ENCODE measurements at places on chromosomes 5 and 9.

DNA sequence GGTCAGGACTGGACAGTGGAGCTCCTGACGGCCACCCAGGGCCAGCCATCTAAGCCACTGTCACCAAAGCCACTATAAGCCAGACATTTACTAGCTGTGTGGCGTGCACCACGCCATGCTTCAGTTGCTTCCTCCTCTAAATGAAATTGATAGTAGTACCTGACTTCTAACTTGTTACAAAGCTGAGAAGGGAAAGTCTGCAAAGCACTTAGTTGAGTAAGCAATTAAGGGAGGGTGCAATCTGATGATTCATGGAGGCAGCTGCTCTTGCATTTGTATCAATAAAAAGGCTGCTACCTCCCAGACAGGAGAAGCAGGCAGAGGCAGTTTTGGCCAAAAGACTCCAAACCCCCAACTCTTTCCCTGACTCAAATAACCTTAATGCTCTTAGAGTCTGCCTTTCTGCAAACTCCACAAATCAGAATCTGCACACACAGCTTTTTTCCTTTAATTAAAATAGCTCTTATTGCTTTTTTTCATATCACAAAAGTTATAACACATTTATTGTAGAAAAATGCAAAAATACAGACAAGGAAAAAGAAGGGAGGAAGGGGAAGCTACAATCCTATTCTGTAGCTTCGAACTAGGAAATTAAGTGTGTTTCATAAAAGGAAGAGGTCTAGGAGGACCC, 19.3 kb upstream of the RAPGEF1 start:
- DNase-seq: no peak

GRCh38 chr9:72791436-72791835, 161.4 kb downstream of the ALDH1A1 start:
- DNase-seq: no peak

DNA sequence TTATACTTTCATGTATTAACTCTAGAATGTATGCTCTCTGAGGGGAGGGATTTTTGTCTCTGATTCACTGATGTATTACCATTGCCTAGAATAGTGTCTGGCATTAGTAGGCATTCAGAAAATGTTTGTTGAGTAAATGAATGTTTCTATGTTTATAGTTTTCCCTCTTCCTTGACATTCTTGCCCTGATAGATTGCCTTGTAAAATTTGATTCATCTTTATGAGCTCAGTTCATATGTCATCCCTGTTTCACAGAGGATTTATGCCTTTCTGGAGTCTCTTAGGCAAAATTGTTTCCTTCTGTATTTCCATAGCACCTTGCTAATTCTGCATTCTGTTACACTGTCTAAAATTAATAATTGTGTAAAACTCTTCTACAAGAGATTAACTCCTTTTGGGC, 72.3 kb downstream of the RASA1 start:
- no peak for DNase-seq

DNA sequence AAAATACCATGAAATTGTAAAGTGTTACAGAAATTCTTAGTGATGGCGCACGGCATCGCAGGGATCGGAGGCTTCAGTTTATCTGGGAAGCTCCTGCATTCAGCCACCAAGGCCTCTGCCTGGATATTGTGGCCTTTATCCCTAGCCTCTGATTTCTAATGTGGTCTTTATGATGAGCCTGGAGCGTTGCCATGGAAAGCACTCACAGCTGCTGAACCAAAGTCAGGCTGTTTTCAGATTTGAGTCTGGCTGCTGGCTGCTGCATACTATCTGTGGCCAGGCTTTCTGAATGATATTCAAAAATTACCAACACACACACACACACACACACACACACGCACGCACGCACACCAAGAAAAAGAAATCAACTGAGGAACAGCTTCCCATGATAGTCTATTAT, 101.1 kb upstream of the ZNF366 start:
- peak; percentile 87 for DNase-seq

DNA sequence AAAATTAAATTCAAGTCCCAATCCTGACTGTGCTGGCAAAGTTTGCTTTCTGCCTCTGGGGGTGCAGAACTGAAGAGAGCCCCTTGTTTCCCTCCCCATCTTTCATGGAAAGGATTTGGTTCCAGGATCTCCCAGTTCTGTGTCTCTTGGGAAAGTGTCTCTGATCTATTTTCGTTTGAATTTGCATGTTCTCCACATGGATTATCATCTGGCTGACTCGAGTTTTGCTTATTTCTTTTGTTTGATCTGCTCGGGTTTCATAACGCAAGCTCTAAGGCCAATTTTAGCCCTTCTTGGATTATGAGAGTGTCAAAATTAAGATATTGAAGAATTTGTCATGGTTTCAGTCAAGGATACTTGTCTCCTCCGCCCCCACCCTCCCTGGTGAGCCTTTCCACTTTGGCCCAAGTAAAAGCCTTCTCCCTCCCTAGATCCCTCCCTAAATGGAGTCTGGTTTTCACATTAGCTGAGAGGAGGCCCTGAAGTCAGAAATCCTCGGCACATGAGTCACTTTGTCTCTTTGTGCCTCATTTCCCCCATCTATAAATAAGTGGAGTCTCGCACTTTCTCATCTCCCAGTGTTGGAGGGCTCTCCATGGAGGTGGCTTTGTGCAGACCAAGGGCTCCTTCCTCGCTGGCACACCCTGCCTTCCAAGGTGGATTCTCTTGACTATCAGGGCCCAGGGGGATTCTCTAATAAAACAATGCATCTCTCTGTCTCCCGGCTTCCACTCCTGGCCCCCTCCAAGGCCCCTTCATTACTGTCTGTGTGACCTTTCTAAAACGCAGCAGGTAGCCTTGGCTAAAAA, 17.3 kb downstream of the ADRB2 start:
- DNase-seq: no peak

- no peak for DNase-seq
Measured at GRCh38 chr9:116716438-116716837, 29.3 kb downstream of the TRIM32 start.

DNA sequence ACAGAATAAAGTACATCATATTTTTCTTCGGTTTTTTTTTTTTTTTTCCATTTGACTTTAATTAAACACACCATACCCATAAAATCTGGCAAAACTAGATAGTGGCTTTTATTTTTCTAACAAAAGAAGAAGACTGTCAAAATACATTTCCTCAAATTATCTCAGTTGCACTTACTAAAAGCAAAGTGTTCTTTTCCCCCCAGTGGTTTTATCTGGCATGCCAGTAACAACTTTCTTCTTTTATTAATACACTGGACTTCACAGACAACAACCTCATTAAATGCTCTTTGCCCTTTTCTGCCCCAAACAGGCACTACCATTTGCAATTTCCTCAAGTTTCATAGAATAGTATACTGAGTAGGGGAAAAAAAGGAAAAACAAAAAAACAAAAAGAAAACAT, 1792.3 kb downstream of the EFNA5 start:
- no peak for DNase-seq

DNA sequence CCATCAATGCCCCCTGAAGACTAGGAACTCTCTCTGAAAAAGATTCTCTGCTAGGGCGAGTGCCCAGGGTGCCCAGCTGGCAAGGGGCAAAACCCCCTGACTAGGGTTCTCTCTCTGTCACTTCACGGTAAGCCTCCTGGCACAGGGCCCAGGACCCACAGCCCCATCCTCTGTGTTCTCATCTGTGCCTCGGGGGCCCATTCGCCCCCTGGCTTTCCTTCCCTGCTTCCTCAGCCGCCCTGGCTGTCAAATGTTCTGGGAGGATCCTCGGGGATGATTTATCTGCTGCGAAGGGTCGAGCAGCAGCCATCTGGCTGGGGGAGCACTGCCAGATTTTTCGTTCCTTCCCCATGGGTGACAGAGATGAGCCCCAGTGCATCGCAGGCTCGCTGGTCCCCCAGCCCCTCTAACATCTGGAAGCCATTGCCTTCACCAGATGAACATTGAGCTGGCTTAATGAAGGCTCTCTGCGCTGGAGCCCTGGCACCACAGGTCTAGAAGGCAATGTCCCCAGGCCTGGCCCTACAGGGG, 24.2 kb downstream of the HMCN2 start:
- peak; percentile 70 for DNase-seq

DNA sequence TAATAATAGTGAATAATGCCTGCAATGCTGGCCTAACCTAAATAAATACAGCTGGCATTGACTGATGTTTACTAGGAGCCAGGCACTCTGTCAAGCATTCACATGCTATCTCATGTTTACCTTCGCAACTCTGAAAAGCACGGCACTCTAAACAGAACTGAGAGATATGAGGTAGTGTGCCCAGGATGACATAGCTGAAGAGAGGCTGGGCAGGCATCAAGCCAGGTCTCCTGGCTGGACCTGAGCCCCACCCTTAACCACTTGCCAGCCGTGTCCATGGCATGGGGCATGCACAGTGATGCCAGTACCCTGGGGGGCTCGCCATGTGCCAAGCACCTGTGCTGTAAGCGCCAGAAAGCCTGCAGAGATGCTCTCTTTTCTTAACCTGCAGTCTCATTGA, 119.4 kb upstream of the MVB12B start:
- no peak for DNase-seq

- no peak for DNase-seq
Measured at GRCh38 chr5:140546851-140547507, 483 bp upstream of the EIF4EBP3 start.

DNA sequence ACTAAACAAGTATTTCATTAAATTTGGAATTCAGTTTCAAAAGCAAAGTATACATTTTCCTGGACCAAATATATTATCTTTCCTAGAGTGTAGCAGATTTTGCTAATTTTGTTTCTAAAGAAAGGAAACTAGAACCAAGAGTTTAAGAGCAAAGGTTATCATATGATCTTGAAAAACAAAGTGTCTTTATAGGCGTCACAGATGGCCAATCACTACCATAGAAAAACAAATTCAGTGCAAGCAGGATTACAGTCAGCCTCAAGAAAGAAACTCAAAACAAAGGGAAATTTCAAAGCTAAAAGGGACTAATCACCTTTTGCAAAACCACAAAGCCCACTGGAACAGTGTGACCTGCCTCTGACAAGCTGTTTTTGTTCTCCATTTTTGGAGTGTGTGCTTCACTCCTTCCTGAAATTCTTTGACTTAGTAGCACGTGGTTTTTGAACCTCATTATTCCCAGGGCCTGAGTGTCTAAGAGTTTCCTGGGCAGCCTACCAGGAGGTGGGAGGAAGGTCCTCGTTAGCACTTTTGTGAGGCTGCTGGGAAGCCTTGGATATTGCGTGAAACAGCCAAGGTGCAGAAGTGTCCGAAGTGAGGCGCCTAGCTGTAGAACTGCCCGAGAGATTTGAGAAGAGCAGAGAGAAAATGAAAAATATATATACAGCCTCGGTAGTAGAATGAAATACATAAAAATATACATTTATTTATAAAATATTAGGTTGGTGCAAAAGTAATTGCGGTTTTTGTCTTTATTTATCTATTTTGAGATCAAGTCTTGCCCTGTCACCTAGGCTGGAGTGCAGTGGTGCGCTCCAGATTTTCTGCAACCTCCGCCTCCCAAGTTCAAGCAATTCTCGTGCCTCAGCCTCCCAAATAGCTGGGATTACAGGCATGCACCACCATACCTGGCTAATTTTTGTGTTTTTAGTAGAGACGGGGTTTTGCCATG, 246.1 kb downstream of the MARCHF11 start:
- no peak for DNase-seq

DNA sequence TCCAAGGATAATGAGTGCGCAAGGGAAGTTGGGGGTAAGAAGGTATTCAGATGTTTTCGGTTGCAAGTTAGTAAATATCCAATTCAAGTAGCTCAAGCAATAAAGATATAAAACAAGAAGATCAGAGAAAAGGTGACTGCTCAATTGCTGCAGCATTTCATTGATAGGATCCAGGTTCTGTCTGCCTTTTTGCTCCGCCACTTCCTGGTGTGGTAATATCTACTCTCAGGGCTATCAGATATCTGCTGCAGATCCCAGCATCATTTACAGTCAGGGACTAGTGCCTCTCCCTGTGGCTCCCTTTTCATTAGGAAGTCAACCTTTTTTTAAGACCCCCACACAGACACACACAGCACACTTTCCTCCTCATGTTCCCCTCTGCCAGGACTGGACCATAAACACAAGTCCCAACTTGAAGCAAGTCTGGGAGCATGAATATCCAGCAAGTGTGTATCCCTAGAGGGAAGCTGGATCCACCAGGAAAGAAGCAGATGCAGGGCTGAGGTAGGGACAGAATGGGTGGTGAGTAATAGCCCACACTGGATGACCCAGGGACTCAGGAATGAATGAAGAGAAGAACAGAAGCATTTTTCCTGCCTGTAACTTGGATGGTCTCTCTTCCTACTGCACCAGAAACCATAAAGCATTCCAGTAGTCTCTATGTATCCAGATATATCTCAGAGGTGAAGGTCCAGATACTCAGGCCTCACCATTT, 53.7 kb downstream of the ZNF622 start:
- no peak for DNase-seq

- no peak for DNase-seq
Measured at GRCh38 chr9:130823435-130823834, 11.6 kb upstream of the ABL1 start.

GRCh38 chr9:134010310-134011173, 14.7 kb upstream of the BRD3OS start:
- no peak for DNase-seq

DNA sequence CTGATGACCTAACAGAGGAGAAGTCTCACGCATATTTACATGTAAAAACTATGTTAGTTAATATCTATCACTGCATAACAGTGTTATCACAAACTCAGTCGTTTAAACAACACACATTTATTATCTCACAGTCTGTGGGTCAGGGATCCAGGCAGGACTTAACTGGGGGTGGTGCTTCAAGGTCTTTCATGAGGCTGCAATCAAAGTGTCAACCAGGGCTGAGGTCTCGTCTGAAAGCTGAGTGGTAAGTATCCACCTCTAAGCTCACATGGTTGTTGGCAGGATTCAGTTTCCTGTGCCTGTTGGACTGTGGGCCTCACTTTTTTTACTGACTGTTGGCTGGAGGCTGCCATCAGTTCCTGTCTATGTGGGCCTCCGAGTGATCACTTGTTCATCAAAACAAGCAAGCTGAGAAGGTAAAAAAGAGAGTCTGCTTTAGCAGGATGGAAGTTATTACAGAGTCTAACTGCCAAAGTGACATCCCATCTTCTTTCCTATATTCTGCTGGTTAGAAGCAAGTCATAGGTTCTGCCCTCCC, 188.6 kb downstream of the CARTPT start:
- no peak for DNase-seq

- DNase-seq: no peak
Measured at GRCh38 chr5:121462441-121462840, 389.2 kb upstream of the FTMT start.

DNA sequence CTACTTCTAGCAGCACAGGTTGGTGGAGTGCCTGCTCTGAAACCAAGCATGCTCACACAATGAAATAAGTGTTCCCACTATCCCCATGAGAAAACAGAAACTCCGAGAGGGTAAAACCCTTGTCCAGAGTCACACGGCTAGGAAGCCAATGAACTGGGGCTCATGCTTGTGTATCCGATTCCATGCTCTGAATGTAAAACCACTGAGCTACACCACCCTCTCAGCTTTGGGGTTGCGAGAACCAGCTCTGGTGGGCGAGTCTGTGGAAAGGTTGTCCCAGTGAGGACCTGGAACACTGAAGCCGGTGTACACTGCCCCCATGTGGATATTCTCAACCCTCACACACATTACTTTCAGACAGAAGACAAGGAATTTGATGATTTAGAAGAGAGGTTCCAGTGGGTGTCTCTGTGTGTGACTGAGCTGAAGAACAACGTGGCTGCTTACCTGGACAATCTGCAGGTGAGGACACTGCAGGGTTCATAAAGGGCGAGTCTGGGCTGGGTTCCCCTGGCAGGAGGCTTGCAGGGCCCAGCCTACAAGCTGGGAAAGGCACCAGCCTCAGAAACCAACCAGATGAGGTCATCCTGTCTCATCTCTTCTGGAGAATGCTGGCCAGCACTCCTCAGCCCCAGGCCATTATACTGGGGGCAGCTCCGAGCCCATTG, 37.4 kb downstream of the ARHGEF37 start:
- peak; percentile 60 for DNase-seq

All from femur (tissue), 1 donor.